Muscle of back (tissue), 13 donors: ENCODE measurements at places on chromosomes 5 and 9. TPM values are rescaled to one million over a fixed set of nuclear protein-coding genes. Genes with fewer than 3 reads are reported as not detected.

BICD2 gene
- 33.9 TPM for polyA plus RNA-seq

PLAC8L1 gene
- not detected for polyA plus RNA-seq

- no peak for DNase-seq
These were observed 247.1 kb upstream of the ANKRD55 start for GRCh38 chr5:56480078-56480704.

DNA sequence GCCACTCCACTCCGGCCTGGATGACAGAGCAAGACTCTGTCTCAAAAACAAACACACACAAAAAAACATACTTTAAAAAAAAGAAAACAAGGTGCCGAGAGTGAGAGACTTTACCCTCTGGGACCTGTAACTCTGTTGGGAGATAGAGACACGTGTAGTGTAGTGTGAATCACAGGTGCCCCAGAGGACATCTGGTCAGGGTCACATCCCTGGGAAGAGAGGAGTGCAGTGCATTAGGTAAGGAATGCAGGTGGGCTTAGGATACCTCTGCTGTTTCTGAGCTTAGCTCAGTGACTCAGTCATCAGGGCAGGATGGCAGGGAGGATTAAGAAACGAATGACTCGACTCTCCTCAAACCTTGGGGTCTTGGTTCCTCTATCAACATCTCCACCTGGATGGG is 174.6 kb downstream of the GOLPH3 start:
- no peak for DNase-seq

ADCY2 gene
- polyA plus RNA-seq = 35.3 TPM

- DNase-seq = peak; percentile 89
These were observed at the start of gene NRARP for GRCh38 chr9:137302118-137302448. Gene NRARP, minus strand, starts transcription at chr9:137302271. Its CDS starts 343 bp downstream, at chr9:137301928.

- no peak for DNase-seq
These were observed 32.7 kb upstream of the GTF2H2C start for GRCh38 chr5:69527128-69527770.

GRCh38 chr5:176621661-176622079 is 8.7 kb downstream of the SNCB start:
- no peak for DNase-seq

AQP7 gene
- 6.8 TPM for polyA plus RNA-seq

IFNA13 gene
- not detected for polyA plus RNA-seq

GRCh38 chr5:9356351-9356825 is 189.5 kb downstream of the SEMA5A start:
- no peak for DNase-seq

NFIB gene
- 104 TPM for polyA plus RNA-seq

SPAG8 gene
- 1.8 TPM for polyA plus RNA-seq

ELL2 gene
- 2.6 TPM for polyA plus RNA-seq

GRCh38 chr5:171709930-171710329 is 75.7 kb upstream of the SMIM23 start:
- no peak for DNase-seq

CCDC187 gene
- polyA plus RNA-seq = not detected

ADAMTS6 gene
- polyA plus RNA-seq = 0.75 TPM

SYNPO gene
- polyA plus RNA-seq = 35.6 TPM

XRCC4 gene
- 8.0 TPM for polyA plus RNA-seq

- DNase-seq = peak; percentile 41
These were observed 304.0 kb downstream of the NR2F1-AS1 start for GRCh38 chr5:93277051-93277450.

DNA sequence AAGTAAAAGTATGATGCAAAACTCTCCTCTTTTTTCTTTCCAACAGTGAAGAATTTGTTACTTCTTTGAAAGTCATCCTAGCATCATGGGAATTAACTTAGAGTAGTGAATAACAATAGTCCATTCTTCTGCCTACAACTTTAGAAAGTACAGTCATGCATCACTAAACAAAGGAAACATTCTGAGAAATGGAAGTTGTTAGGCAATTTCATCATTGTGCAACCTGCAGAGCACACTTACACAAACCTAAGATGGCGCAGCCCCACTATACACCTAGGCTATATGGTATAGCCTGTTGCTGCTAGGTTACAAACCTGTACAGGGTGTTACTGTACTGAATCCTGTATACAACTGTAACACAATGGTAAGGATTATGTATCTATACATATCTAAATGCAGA is 1209.3 kb upstream of the C9orf72 start:
- no peak for DNase-seq

- no peak for DNase-seq
These were observed 70.5 kb downstream of the GTF3C4 start for GRCh38 chr9:132740526-132741309.

RASEF gene
- 0.35 TPM for polyA plus RNA-seq

DNA sequence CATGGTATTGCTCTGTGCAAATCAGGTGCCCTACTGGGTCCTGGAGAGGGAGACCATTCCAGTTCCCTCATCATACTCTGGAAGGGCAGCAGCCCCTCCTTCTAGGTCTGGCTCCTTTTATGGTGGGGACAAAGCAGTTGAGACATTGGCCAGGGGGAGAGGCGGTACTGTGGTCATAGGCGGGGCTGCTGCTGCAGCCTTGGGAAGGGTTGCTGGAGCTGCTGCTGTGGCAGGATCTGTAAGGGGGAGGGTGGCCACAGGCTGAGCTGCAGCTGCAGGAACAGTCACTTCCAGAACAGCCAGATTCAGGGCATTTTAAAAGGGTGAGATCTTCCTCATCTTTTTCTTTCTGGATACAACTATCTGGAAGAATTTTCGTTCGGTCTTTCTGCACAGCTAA is 233.0 kb upstream of the SGCD start:
- DNase-seq = peak; percentile 19

ABLIM3 gene
- 86.3 TPM for polyA plus RNA-seq
